NCI-H1092 treated with DMSO at 0.1 percent for 48 hours (cell line): ENCODE measurements at places on chromosomes 6 and 20.

DNA sequence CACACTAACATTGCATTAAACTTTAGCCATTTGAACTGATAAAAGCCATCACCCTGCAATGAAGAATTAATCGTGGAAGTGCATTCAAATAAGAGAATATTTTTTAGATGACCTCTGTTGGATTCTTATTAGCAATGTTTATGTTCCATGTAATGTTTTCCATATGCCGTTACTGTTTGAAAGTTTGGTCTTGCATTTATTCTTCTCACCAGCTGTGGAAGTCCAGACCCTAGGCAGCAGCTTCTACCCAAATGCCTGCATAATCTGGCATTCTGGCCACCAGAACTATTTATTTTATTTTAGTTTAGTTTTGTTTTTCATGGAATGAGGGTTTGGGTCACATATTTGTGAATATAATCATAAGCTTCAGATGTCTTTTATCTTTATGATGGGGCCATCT lies 140.4 kb downstream of the SAMD5 start:
- DNase-seq, result no peak

GRCh38 chr6:167416676-167417430 lies 92.0 kb downstream of the TTLL2 start:
- no peak for DNase-seq

GRCh38 chr6:89145091-89145955 lies 532 bp upstream of the PM20D2 start:
- no peak for DNase-seq

DNA sequence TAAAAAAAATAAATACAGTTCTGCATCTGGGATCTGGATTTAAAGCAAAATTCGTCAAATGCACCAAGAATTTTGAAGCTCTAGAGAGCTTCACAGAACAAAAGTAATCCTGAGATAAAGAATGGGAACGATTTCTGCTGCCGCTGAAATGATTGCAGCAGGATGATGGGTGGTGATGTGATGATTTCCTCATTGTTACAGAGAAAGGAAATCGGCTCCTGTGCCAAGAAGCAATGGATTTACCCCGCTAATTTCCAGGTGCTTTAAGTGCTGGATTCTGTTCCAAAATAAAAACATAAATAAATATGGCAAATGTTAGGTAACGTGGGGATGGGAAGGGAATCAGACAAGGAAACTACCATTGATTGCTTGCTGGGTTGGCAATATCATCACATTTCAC lies 1067.9 kb upstream of the MAP3K7 start:
- peak; percentile 22 for DNase-seq
